Tracheal epithelial cell (primary cell): ENCODE measurements at places on chromosomes 13 and 19. TPM values are rescaled to one million over a fixed set of nuclear protein-coding genes. Genes with fewer than 3 reads are reported as not detected.

The RANBP3 gene
- total RNA-seq, result 28.6 and 28.7 TPM in 2 replicates

The MAMSTR gene
- 0.48 TPM in 1 of 2 replicates, not detected in the other for total RNA-seq

The FGF22 gene
- total RNA-seq, result not detected in 2 replicates

The ENOX1 gene
- 0.48 and 1.5 TPM in 2 replicates for total RNA-seq

The GAS6 gene
- 53.7 and 130 TPM in 2 replicates for total RNA-seq

The SIRT2 gene
- total RNA-seq, result 68.8 and 74.9 TPM in 2 replicates

The LILRA1 gene
- not detected in 2 replicates for total RNA-seq

The ACP5 gene
- 46.7 and 66.5 TPM in 2 replicates for total RNA-seq

The DIRAS1 gene
- under 0.01 TPM in 2 replicates for total RNA-seq

The TSHZ3 gene
- total RNA-seq, result 1.7 TPM in 2 replicates

The KCNRG gene
- total RNA-seq, result 4.3 and 4.5 TPM in 2 replicates

The ZNF787 gene
- total RNA-seq, result 42.6 and 44.3 TPM in 2 replicates

The OR7D2 gene
- total RNA-seq, result not detected in 2 replicates

The KLK15 gene
- not detected in 2 replicates for total RNA-seq

The TMEM145 gene
- not detected in 2 replicates for total RNA-seq

The PDX1 gene
- not detected in 2 replicates for total RNA-seq

The SELENOV gene
- total RNA-seq, result not detected in 2 replicates

The CACNA1A gene
- total RNA-seq, result under 0.01 TPM in 1 of 2 replicates, not detected in the other

The ZNF491 gene
- total RNA-seq, result 0.72 and 0.85 TPM in 2 replicates

The SHD gene
- not detected in 2 replicates for total RNA-seq

The C1QTNF9B gene
- not detected in 2 replicates for total RNA-seq

The DAND5 gene
- 0.24 TPM in 1 of 2 replicates, not detected in the other for total RNA-seq

The ZNF90 gene
- 1.2 and 3.0 TPM in 2 replicates for total RNA-seq

The SPACA4 gene
- total RNA-seq, result 0.21 TPM in 1 of 2 replicates, not detected in the other

The PSG11 gene
- total RNA-seq, result not detected in 2 replicates

The CLEC4M gene
- not detected in 2 replicates for total RNA-seq
